ENCODE measurements at places on chromosomes 11 and 22.

GRCh38 chr22:29211466-29211865 lies 5.8 kb downstream of the EMID1 start:
- DNase-seq = no peak

DNA sequence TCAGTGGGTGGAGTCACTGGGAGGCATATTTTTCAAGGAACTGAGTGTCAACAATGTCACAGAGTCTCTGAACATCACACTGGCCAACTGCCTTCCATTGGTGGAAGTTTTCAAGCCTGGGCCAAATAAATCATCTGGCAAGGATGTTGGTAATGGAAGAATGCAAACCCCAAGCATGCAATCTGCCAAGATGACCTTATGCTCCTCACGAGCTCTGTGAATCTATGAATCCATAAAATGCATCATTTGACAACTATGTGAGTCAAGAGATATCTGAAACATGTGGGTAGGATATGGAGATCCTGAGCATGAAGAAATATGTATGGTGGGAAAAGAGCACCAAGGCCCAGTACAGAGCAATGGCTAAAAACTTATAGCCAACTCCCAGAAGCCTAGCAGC lies 122.2 kb downstream of the PLEKHA7 start:
- no peak for DNase-seq

DNA sequence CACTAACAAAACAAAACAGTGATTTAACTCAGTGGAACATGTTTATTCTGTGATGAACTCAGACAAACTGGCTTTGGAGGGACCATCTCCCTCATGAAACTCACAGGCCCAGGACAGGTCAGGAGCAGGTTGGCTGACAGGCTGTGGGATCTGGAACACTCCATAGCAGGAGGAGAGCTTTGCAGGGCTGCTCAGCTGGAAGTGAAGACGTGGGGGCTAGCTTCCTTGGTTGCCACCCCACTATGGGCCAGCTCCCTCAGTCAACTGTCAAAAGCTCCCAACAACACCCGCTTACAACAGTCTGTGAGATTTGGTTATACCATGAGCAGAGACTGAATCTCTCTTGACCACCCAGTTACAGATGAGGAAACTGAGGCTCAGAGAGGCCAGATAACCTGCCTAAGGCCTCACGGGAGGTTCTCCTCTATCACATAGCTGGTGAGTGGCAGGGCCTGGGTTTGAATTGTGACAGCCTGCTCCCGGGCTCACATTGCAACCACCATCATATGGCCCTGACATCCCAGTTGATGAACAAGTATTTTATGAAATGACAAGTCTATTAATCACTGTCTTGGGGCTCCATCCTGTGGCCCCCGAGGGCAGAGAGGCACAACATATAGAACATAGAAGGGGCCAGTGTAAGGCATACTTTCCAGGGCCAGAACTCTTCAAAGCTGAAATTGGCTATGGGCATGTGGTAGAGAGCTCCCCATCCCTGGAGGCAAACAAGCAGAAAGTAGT lies 473.4 kb downstream of the MN1 start:
- no peak for DNase-seq

DNA sequence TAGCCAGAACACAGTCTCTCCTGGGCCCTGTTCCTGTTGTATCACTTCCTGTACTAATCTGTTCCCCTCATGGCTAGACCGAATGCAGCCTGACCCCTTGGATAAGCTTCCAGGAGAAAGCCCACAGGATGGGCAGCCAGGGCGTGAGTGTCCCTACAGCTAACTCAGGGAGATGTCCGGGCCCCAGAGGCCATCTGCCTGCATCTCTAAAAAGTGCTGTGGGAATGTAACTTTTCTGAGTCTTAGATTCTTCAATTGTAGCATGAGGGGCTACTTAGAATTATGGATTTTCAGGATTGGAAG lies 7.7 kb upstream of the MALAT1 start:
- DNase-seq = no peak

GRCh38 chr22:49554296-49554625 lies 273.4 kb downstream of the BRD1 start:
- DNase-seq = no peak

DNA sequence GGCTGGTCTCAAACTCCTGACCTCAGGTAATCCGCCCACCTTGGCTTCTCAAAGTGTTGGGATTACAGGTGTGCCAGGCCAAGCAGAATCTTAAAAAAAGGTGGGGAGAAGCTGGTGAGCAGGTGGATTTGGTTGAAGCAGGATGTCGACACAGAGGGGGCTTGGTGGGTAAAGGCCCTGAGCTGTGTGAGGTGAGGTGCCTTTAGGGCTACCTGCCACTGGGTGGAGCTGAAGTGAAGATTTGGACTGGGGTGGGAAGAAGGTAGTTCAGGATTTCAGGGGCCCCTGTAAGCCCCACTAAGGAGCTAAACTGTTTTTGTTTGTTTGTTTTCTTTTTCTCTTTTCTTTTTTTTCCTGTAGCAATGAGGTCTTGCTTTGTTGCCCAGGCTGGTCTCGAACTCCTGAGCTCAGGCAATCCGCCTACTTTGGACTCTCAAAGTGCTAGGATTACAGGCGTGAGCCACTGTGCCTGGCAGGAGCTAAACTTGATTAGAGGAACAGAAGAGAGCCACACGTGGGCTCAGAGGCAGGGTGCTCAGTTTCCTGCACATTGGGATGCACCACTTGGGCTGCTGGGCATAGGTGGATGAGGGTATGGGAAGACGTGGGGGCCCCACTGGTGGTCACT lies 6.0 kb downstream of the P2RX6 start:
- no peak for DNase-seq

GRCh38 chr11:14637868-14638409 lies 5.7 kb upstream of the PDE3B start:
- no peak for DNase-seq

DNA sequence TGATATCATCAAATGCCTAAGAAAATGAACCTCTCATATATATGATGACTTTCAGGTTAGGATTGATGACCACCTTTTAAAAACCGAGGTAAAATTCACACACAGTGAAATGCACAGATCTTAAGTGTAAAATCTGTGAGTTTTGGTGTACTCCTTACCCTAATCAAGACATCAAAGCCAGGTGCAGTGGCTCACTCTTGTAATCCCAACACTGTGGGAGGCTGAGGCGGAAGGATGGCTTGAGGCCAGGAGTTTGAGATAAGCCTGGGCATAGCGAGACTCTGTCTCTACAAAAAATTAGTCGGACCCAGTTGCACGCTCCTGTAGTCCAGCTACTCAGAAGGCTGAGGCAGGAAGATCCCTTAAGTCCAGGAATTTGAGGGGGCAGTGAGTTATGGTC lies 140.4 kb downstream of the UVRAG start:
- no peak for DNase-seq

DNA sequence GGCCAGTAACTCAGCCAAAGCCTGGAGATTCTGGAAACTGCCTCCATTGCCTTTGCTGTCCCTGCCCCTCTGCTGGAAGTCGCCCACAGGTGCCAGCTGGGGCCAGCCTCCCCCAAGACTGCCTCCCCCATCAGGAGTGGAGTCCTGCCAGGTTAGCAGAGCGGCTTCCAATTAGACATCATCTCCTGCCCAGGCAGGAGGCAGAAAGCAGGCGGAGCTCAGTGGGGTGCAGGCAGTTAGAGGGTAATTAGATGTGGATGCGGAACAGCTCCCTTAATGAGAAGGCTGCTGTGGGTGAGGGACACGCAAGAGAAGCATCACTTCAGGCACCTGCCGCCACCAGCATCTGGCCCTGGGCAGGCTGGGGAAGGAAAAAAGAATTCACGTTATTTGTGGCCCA lies 90.9 kb upstream of the TP53I11 start:
- DNase-seq = no peak

DNA sequence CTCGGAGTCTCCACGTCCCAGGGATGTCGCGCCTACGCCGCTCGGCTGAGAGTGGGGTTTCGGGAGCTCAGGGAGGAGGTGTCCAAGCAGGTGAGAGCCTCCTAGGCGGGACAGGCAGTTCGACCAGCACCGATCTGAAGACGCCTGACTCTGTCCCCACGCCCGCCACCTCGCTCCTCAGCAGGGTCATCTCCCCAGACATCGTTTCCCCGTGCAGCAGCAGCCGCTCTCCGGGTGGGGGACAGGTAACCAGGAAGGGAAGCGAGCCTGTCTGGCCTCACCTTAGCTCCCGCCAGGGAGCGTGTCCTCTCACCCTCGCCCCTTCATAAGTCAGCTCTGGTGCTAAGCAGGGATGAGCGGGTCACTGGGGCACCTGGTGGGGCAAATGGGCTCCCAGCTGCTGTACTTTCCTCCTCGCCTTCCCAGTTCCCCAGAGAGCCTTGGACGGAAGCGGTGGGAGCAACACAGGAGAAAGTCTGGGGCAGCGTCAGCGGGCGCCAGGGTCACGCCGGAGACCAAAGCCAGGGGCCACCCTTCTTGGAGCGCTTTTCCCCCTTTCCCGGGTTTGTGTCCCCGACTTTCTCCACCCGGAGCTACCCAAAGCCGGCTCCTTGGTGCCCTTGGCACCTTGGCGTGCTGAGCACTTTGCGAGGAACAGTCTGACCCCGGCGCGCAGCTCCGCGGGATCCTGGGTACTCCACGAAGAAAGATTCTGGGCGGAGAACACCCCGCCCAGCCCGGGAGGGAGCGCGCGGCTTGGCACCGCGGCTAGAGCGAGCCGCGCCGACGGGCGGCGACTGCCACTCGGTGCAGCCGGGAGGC lies 1.6 kb downstream of the SPON1 start:
- no peak for DNase-seq

DNA sequence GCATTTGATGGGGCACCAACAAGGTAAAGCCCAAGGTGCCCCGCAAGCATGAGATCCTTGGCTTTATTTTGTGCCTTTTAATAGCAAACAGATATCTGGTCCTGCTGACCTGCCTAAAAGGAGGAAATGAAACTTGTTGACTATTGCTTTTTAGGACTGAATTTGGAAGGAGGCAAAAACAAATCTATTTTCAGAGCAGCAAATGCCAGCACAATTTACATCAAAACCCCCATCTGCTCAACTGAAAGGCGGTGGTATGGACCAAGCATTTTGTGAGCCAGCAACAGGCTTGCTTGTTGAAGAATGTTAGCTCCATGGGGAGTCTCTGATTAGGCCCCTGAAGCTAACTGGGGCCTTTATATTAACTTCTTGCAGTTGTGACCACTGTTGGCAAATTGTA lies 192.6 kb upstream of the E2F8 start:
- no peak for DNase-seq

DNA sequence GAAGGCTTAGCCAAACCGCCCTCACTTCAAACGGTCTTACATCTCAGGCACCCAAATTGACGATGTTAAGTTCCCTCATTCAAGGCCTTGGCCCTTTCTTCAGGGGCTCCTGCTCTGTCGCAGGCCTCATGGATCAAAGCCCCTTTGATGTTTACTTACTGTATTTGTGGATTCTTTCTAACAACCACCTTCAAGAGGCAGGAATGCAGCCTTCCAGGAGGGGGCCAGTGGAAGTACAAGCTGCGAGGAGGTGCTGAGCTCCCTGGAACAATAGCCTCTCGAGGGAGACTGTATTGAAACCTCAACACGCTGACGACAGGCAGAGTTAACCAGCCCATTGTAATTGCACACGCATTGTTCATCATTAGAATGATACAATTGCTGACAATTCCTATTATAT lies 209.1 kb downstream of the ST3GAL4 start:
- no peak for DNase-seq
